Retinal pigment epithelial cell (primary cell): ENCODE measurements at places on chromosomes 3 and 15.

DNA sequence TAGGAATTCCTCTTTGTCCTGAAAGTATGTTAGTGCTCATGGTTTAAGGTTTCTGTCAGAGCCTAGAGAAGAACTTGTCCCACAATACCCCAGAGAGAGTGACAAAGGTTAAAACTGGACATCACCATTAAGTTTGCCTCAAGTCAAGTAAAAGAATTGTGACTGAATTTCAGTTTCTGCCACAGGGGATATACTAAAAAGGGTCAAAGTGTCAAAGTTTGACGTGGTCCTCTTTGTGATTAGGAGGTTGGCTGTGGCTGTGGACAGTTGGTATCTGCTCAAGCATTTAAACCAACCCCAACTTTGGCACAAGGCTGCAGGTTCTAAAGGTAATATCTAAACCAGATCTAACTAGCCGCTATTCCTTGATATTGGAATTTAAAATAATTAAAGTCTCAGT, 26.1 kb downstream of the FMN1 start:
- no peak for DNase-seq

DNA sequence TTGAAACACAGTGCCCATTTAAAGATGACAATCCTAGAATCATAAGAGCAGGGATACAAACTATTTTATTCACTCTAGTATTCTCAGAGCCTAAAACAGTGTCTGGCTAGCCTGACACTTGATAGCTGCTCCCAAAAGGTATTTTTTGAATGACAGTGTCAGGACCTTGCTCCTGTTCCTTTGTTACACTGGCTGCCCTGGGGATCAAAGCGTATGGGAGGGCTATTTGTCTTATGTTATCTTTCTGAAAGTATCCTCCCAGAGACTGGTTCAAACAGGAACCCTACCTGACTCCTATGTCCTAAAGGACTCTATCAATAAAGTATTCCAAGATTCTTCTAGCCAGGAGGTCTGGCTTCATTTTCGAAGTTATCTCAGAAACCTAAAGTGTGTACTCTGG, 621.4 kb downstream of the FHIT start:
- DNase-seq: no peak

DNA sequence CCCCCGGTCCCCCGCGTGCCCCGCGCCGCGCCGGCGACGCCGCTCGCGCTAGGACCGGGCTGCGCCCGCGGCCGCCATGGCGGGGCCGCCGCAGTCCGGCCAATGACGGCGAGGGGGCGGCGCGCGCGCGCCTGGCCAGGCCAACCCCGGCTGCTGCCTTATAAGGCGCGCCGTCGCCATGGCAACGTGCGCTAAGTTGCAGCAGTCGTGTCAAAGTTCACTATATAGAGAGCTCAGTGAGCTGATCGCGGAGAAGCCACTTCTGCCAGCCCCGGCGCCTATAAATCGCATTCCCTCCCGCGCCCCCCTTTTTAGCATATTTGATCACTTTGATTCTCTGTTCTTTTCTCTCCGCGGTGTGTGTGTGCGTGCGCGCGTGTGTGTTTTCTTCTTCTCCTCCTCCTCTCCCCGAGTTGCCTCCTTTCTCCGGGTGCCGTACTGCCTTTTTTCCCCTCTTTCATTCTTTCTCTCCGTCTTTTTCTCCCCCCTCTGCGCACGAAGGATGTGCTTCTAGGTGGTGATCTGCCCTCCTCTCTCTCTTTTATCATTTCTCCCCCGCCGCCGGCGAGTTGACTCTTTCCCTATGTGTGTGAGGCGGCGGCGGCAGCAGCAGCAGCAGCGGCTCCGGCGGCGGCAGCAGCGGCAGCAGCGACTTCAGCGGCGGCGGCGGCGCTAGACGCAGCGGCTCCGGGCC, at the start of gene NR2F2:
Gene NR2F2, plus strand, starts transcription at position 251 of the 694 bp plus-strand sequence. CDS start 1,406 bp downstream, outside the sequence.
- DNase-seq: peak; percentile 96

DNA sequence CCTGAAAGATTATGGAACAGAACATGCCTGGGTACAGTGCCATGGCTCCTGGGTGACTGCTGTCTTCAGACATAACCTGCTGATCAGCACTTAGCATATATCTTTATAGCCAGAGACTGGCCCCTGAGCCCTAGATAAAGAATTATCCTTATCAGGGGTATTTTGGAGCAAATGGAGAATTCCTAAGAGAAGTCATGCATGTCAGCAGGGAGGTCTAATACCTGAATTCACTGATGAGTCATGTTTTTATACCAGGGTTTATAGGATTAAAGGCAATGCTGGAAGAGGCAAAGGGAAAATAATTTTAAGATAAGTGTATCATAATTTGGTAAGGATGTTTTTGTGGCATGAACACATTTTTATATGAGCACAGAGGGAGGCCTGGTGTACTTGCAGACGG, 159.8 kb downstream of the ADAMTSL3 start:
- DNase-seq: peak; percentile 47
